Muscle of back (tissue), 13 donors: ENCODE measurements at places on chromosomes 4 and X.

- DNase-seq: no peak
These were observed 35.8 kb downstream of the KDM6A start for GRCh38 chrX:44908827-44909226.

GRCh38 chr4:151296227-151296626 lies 19.3 kb downstream of the PRSS48 start:
- no peak for DNase-seq

DNA sequence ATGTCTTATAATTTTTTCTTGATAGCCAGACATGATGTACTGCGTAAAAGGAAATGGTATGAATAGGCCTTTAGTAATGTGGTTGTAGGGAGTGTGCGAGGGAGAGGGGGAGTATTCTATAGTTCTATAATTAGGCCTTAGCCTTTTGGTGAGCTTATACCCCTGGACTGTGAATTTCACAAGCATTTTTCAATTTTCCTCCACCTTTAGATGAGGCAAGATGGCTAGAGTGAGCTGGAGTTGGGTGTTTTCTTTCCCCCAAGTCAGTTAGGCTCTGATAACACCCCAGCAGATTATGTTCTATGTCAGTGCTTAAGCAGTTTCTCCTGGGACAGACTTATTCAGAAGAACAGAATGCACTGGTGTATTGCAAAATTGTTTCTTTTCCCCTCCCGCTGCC lies 210.2 kb upstream of the NPY2R start:
- no peak for DNase-seq

DNA sequence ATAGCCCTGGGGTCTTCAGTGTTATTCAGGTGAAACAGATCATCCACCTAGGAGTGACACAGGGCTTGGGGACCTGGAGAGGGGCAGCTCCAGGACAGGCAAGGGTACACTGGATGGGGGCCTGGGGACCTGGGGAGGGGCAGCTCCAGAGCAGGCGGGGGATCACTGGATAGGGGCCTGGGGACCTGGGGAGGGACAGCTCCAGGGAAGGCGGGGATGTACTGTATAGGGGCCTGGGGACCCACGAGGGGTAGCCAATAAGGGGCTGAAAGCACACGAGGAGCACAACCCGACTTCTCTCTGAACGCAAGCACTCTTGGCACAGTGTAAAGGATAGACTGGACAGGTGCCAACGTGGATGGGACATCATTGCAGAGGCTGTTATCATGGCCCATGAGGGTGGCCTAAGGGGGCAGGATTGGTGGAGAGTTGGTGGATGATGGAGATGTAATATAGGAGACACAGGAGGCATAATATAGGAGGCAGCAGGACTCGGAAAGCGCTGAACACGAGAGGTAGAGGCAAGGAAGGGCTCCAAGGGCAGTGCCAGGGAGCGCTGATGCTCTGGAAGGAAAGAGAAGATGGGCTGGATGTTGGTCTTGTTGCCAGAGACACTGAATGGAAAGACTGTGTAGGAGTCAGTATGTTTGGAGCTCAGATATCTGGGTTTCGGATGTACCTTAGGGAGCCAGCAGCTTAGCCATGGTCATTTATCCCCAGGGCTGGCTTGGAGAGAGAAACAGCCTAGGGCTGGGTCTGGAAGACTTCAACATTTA lies 37.9 kb upstream of the FGFBP2 start:
- no peak for DNase-seq

- DNase-seq: no peak
These were observed 245.2 kb downstream of the THOC2 start for GRCh38 chrX:123487669-123488068.

DNA sequence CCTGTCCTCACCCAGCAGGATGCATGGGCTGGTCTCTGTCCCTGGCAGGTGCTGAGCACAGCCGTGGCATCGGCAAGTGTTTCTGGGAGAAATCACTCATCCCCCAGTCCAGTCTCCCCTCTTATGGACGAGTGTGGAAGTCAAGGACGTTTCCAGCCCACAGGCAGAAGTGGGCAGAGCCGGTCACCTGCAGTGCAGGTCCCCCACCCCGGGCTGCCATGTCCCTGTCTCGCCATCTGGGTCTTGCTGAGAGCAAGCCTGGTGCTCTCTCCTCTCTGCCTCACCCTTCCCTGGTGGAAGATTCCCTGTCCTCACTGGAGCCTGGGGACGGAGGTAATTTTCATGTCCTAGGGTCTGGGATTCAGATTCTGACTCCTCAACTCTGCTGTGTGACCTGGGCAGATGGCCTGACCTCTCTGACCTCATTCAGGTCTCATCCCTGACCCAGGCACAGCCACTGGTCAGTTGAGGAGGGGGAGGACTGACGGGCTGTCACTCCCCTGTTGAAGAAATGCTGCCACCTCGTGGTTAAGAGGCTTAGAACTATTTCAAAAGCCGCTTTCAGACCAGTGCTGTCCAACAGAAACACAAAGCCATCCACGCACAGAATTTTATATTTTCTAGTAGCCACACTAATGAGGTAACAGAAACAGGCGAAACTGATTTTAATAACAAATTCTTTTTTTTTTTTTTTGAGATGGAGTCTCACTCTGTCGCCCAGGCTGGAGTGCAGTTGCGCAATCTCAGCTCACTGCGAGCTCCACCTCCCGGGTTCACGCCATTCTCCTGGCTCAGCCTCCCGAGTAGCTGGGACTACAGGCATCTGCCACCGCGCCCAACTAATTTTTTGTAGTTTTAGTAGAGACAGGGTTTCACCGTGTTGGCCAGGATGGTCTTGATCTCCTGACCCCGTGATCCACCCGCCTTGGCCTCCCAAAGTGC lies 1.8 kb downstream of the CPZ start:
- DNase-seq: peak; percentile 85

DNA sequence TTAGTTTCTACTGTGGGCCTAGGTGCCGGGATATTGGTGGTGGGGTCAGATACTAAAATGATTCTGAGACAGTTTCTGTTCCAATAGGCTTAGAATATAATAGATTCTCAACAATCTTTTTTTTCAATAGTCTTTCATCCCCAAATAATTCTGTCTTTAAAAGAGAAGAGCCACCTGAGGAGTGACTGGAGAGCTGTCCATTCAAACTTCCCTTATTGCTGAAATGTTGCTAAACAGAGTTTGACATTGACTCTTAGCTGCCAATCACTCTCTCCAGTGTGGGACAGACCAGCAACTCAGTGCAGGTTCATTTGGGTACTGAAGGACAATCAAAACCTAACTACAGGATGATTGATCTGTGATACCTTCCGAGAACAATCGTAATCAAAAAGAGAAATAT lies 12.4 kb upstream of the ADH7 start:
- DNase-seq: no peak

GRCh38 chrX:150610446-150610845 lies 42.0 kb downstream of the MTM1 start:
- DNase-seq: no peak

DNA sequence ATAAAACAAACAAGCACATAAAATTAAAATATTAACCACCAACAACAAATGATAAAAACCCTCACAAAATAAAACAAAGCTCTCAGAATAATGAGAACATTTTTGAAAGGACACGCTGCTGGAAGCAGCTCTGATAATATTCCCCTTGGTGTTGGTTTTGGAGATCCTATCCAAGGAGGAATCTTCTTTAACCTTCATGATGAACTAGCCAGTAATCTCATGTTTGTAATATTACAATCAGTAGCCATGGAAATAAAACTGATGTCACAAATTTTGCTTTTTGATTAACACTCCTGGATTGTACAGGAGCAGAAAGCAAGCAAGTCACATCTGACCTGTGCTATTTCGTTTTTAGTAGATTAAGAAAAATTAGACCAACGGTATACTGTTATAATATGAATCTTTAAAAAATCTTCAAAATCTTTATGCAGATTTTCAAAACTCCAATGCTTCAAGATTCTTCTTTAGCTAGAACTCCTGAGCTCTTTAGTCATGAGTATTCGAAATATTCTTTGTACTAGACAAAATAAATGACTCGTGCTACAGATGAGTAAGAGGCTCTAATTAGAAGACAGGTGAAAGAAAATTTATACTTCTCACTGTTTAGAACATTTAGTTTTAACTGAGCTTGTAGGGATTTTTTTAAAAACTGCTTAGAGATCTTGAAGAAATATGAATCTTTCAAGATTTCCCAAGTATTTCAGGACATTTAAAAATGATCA lies 154.1 kb downstream of the RASL11B start:
- no peak for DNase-seq

- no peak for DNase-seq
These were observed 264.9 kb downstream of the RAPGEF2 start for GRCh38 chr4:159367781-159368080.

GRCh38 chrX:10989386-10989785 lies 121.7 kb upstream of the HCCS start:
- DNase-seq: no peak

GRCh38 chr4:61922766-61923165 lies 722.6 kb downstream of the ADGRL3 start:
- peak; percentile 26 for DNase-seq

DNA sequence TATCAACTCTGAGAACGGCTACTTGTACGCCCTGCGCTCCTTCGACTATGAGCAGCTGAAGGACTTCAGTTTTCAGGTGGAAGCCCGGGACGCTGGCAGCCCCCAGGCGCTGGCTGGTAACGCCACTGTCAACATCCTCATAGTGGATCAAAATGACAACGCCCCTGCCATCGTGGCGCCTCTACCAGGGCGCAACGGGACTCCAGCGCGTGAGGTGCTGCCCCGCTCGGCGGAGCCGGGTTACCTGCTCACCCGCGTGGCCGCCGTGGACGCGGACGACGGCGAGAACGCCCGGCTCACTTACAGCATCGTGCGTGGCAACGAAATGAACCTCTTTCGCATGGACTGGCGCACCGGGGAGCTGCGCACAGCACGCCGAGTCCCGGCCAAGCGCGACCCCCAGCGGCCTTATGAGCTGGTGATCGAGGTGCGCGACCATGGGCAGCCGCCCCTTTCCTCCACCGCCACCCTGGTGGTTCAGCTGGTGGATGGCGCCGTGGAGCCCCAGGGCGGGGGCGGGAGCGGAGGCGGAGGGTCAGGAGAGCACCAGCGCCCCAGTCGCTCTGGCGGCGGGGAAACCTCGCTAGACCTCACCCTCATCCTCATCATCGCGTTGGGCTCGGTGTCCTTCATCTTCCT lies 2.7 kb downstream of the PCDH10 start:
- DNase-seq: no peak

- DNase-seq: no peak
These were observed 28.6 kb downstream of the CDS1 start for GRCh38 chr4:84611531-84611930.

- no peak for DNase-seq
These were observed 140.3 kb downstream of the NAA11 start for GRCh38 chr4:79185526-79186045.

- DNase-seq: no peak
These were observed 25.2 kb downstream of the PPP1R2C start for GRCh38 chrX:42752730-42753129.

DNA sequence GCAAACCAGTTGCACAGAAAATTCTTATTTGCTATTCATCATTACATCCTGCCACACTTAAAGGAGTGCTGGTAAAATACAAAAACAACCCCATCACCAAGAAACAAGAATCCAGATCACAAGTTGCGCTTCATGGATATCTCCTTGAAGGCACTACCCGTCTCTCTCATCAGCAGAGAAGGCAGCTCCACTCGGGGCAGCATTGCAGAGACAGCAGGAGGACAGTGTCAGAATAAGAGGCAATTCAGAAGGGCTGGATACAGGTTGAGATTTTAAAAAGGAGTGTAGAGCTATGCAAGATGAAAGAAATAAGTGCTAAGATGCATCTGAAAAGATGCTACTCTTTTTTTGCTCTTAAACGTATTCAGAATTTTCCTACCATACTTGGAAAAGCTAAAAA lies 71.4 kb downstream of the LDB2 start:
- no peak for DNase-seq

- no peak for DNase-seq
These were observed 446.8 kb downstream of the TRAM1L1 start for GRCh38 chr4:116638592-116638991.

DNA sequence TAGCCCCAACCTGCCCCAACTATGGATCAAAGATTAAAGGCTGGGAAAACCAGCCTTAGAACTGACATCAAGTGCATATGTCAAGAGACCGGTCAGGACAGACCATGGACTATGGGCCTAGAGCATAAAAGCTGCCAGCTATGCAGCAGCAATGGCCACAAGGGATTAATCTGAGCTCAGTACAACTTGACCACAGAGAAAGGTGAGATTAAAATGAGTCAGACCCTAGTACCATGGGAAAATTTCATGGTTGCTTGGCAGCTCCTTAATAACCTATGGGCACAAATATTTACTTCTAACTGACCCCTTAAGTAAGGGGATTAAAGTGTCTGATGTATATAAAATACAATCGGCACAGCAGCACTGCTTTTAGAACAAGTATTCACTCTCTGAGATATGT lies 54.4 kb downstream of the CBR4 start:
- DNase-seq: no peak

- DNase-seq: peak; percentile 44
These were observed 622 bp downstream of the TAFAZZIN start for GRCh38 chrX:154411981-154412340.

DNA sequence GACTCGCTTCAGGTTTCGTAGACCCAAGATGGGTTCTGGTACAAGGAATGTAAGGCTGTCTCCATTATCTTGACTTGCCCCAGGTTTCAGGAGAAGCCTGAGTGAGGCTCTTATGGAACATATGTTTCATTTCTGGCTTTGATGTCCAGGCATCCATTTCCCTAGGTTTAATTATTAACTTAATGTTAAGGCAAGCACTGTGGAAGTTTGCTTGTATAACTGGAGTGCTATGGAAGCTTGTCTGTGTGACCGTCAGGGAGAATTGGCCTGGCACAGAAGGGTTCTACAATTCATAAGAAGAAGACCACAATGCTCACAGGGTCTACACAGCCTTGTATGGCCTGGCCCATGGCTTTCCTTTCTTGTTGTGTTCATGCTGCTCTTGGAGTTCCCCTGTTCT lies 47.2 kb upstream of the PPP1R2C start:
- DNase-seq: no peak

DNA sequence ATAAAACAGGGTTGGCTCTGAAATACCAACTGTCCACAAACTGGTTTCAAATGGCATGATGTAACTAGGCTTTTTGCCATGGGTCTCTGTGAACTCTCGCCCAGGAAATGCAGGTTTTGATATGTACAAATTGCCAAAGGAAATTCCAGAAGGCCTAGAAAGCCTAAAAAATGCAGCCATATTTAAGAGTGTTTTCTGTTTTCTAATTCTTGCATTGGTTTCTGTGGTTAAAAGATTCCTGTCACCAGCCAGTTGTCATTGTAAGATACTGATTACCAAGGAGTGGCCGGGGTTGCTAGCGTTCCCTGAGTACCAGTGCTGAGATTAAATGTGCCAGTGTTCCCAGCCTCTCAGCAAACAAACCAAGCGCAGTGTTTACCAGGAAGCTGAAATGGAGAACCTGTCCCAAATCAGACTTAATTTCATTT lies 53.9 kb upstream of the SORBS2 start:
- no peak for DNase-seq

DNA sequence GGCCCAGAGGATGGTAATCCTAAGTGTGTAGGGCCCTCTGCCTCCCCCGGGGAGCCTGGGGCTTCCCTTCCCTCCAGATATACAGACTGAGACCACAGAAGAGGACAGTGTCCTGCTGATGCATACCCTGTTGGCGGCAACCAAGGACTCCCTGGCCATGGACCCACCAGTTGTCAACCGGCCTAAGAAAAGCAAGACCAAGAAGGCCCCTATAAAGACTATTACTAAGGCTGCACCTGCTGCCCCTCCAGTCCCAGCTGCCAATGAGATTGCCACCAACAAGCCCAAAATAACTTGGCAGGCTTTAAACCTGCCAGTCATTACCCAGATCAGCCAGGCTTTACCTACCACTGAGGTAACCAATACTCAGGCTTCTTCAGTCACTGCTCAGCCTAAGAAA lies 1.9 kb downstream of the TRO start:
- DNase-seq: peak; percentile 9
